Right renal pelvis (tissue), 4 donors: ENCODE measurements at places on chromosomes 5 and 9. TPM values are rescaled to one million over a fixed set of nuclear protein-coding genes. Genes with fewer than 3 reads are reported as not detected.

GRCh38 chr5:132788508-132788907, 11.5 kb upstream of the SEPTIN8 start:
- DNase-seq, result no peak

DNA sequence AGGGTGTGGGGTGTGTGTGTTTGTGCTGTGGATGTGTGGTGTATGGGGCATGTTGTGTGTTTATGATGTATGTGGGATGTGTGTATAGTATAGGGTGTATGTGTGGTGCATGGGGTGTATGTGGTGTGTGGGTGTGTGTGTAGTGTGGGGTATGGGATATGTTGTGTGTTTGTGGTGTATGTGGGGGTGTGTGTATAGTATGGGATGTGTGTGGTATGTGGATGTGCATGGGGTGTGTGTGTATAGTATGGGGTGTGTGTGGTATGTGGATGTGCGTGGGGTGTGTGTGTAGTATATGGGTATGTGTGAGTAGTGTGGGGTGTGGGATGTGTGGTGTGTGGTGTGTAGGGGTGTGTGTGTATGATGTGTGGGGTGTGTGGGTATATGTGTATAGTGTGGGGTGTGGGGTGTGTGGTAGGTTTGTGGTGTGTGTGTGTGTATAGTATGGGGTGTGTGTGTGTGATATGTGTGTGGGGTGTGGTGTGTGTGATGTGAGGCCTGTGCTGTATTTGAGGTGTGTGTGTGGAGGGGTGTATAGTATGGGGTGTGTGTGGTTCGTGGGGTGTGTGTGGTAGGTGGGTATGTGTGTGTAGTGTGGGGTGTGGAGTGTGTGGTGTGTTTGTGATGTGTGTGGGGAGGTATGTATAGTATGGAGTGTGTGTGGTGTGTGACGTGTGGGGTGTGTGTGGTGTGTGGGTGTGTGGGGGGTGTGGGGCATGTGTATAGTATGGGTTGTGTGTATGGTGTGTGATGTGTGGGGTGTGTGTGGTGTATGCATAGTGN, 10.5 kb downstream of the ECSCR start:
- DNase-seq, result no peak

GRCh38 chr5:132138260-132138659, 64.7 kb downstream of the CSF2 start:
- DNase-seq, result no peak

- DNase-seq, result no peak
Measured at GRCh38 chr9:86168256-86168655, 68.9 kb upstream of the GOLM1 start.

- DNase-seq, result no peak
Measured at GRCh38 chr9:110069326-110070248, 138.4 kb downstream of the C9orf152 start.

GHR gene
- 25.7 TPM for polyA plus RNA-seq

DNA sequence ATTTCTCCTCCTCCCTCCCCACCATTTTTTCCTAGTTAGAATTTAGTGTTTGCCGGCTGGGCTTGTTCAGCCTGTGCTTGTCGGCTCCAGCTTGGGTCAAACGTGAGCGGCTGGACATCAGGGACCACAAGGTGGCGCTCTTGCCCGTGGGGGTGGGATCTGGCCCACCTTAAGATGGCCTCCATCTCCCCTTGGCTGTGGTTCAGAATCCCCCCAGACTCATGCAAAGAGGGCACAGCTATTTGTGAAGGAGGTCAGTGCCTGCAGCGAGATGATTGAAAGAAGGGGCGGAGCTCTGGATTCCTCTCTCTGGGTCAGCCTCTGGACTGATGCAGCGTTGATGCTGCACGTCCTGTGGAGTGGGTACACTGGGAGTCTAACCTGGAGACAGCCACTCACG, 283.3 kb upstream of the TUT7 start:
- DNase-seq, result peak; percentile 60

DNA sequence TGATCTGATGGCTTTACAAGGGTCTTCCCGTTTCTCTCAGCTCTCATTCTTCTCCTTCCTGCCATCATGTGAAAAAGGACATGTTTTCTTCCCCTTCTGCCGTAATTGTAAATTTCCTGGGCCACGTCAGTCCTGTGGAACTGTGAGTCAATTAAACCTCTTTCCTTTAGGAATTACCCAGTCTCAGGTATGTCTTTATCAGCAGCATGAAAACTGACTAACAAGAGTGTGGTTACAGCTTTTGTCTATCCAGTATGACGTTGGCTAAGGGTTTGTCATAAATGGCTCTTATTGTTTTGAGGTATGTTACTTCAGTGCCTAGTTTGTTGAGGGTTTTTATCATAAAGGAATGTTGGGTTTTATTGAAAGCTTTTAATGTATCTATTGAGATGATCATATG, 501.6 kb downstream of the CAAP1 start:
- DNase-seq, result no peak

REEP2 gene
- 9.7 TPM for polyA plus RNA-seq

PCDHGA1 gene
- polyA plus RNA-seq, result 0.87 TPM

MARCOL gene
- not detected for polyA plus RNA-seq

DNA sequence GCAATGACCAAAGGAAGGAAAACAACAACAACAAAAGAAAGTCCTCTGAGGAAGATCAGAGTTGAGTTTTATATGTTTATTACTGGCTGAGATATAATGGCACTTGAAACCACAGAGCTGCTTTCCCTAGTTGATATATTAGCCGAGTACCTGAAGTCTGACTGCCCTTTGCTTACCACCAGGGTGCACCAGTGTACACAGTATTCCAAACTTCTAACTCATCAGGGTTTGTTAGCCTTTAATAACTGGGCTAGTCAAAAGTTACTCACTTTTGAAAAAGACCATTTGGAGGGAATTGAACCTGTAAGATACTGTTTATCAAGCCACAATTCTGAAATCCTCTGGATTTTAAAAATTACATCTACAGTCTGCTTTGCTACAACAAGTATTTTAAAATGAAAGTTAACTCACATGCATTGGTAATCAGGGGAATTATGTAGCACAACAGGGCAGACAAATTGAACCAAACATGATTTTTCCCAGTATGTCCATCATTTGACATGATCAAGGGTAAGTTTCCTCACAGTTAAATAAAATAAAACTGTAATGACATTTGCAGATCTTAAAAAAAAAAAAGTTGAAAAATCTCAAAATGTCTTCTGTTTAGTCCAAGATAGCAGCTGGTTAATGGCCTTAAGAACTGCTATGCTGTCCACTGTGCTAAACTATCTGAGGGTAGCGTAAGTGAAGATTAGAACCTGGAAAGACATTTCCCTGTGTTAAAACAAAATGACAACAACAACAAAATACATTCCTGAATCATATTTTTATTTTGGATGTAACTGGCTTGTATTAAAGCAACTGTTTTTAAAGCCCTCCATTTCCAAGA, 57.3 kb upstream of the C6 start:
- peak; percentile 23 for DNase-seq

GFI1B gene
- 0.75 TPM for polyA plus RNA-seq

PRDM9 gene
- 0.01 TPM for polyA plus RNA-seq

GPSM1 gene
- polyA plus RNA-seq, result 33.3 TPM

C9orf57 gene
- polyA plus RNA-seq, result not detected

- no peak for DNase-seq
Measured at GRCh38 chr9:120765910-120766425, 27.2 kb downstream of the FBXW2 start.

- no peak for DNase-seq
Measured at GRCh38 chr5:143172739-143173138, 230.7 kb downstream of the NR3C1 start.

- no peak for DNase-seq
Measured at GRCh38 chr9:12716823-12717600, 23.8 kb downstream of the TYRP1 start.
